A172 (cell line): ENCODE measurements at places on chromosomes 4 and X.

GRCh38 chr4:8457646-8458252, 17.2 kb downstream of the TRMT44 start:
- no peak for DNase-seq

DNA sequence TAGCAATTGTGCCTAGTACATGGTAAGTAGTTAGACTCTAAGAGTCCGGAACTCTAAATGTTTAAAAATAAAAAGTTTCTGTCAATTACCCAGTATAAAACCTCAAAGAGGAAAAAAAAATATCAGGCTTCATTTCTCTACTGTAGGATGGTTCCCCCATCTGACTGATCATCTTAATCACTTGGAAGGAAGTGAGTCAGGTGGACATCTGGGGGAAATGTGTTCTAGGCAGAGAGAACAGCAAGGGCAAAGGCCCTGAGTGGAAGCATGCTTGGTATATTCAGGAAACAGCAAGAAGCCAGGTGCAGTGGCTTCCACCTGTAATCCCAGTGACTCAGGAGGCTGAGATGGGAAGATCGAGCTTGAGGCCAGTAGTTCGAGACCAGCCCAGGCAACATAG, 2.9 kb upstream of the EIF1AX start:
- DNase-seq, result peak; percentile 78

- DNase-seq, result no peak
These were observed 17.2 kb upstream of the TET2 start for GRCh38 chr4:105129286-105130040.

GRCh38 chrX:49064303-49064702, 5.5 kb downstream of the CCDC120 start:
- DNase-seq, result no peak

GRCh38 chrX:97330151-97330550, 446.4 kb downstream of the RPA4 start:
- DNase-seq, result no peak

- no peak for DNase-seq
These were observed 1142.8 kb upstream of the INTU start for GRCh38 chr4:126489826-126490463.
